ENCODE measurements at places on chromosomes 7 and 10. TPM values are rescaled to one million over a fixed set of nuclear protein-coding genes. Genes with fewer than 3 reads are reported as not detected.

The LAMB4 gene
- not detected for polyA plus RNA-seq

The COL28A1 gene
- polyA plus RNA-seq = 3.0 TPM

The OR6B1 gene
- polyA plus RNA-seq = 0.03 TPM

The FAM180A gene
- 2.2 TPM for polyA plus RNA-seq

The VGF gene
- polyA plus RNA-seq = 8.6 TPM

The DKK1 gene
- 0.99 TPM for polyA plus RNA-seq

The ENTPD1 gene
- 7.2 TPM for polyA plus RNA-seq

The PDGFA gene
- polyA plus RNA-seq = 11.7 TPM

The GPRIN2 gene
- 0.46 TPM for polyA plus RNA-seq

The THNSL1 gene
- 2.1 TPM for polyA plus RNA-seq

The MCM10 gene
- polyA plus RNA-seq = 0.06 TPM

The PRLHR gene
- polyA plus RNA-seq = not detected

The NEUROG3 gene
- polyA plus RNA-seq = 0.04 TPM

The LIPM gene
- polyA plus RNA-seq = 0.04 TPM

The C7orf57 gene
- polyA plus RNA-seq = not detected

The MMP21 gene
- not detected for polyA plus RNA-seq

The KCNK18 gene
- not detected for polyA plus RNA-seq

The SLC16A9 gene
- polyA plus RNA-seq = 1.4 TPM

The C10orf95 gene
- polyA plus RNA-seq = 0.06 TPM

The LOXL4 gene
- polyA plus RNA-seq = 1.5 TPM

The LIPA gene
- 19.2 TPM for polyA plus RNA-seq

The RNF148 gene
- 0.08 TPM for polyA plus RNA-seq

The RAMP3 gene
- 58.5 TPM for polyA plus RNA-seq

The GFRA1 gene
- 13.9 TPM for polyA plus RNA-seq

The WEE2 gene
- 0.12 TPM for polyA plus RNA-seq

The BMS1 gene
- polyA plus RNA-seq = 7.4 TPM

The PILRA gene
- polyA plus RNA-seq = 12.8 TPM

The CPN1 gene
- not detected for polyA plus RNA-seq

The CYP17A1 gene
- polyA plus RNA-seq = 0.46 TPM

The CYREN gene
- 27.6 TPM for polyA plus RNA-seq

The HOXA7 gene
- 10.8 TPM for polyA plus RNA-seq

The NCF1 gene
- 11.7 TPM for polyA plus RNA-seq

The GPR22 gene
- polyA plus RNA-seq = 0.01 TPM

The NPTX2 gene
- polyA plus RNA-seq = 10.3 TPM

The MYL10 gene
- polyA plus RNA-seq = not detected

The SRRM3 gene
- polyA plus RNA-seq = 1.9 TPM

The EPO gene
- not detected for polyA plus RNA-seq

The CNNM1 gene
- polyA plus RNA-seq = 0.59 TPM

The SFTPA1 gene
- polyA plus RNA-seq = 0.11 TPM

The DNAH11 gene
- under 0.01 TPM for polyA plus RNA-seq

The EVX1 gene
- 0.22 TPM for polyA plus RNA-seq

The SCART1 gene
- polyA plus RNA-seq = 1.3 TPM

Data from adipose tissue (tissue), 3 donors.